ENCODE measurements at places on chromosomes 1 and 21.
A peak's percentile ranks its signal among the peaks of the same experiment; 100 is the strongest.

- no peak overlapping the region for H3K4me3 ChIP-seq
- H3K27me3 ChIP-seq: no peaks in the 10 kb centered on the region
- no peaks in the 10 kb centered on the region for H3K36me3 ChIP-seq
- no peaks in the 10 kb centered on the region for H3K4me1 ChIP-seq
Observed at GRCh38 chr1:200960236-200960947, 63.1 kb downstream of the KIF21B start.

GRCh38 chr1:198174297-198174696 lies 17.5 kb downstream of the NEK7 start:
- H3K4me3 ChIP-seq: peak overlapping the region; percentile 16
- no peaks in the 10 kb centered on the region for H3K36me3 ChIP-seq
- peak; percentile 26 for DNase-seq
- H3K27me3 ChIP-seq: no peaks in the 10 kb centered on the region
- peaks cover 80% of the 10 kb centered on the region for H3K4me1 ChIP-seq
- peak overlapping the region; percentile 59 for H3K27ac ChIP-seq

DNA sequence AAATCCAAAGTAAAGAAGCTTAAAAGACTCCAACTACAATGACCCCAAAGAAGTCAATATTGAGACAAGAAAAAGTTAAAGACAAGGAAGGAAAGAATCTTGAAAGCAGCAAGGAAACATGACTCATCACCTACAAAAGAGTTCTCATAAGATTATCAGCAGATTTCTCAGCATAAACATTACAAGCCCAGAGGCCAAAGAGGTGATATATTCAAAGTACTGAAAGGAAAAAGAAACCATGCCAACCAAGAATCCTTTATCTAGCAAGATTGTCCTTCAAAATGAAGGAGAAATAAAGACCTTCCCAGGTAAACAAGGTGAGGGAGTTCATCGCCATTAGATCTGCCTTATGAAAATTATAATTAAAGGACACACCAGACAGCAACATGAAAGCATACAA lies 49.8 kb downstream of the CSMD2 start:
- no peak overlapping the region for H3K27ac ChIP-seq
- DNase-seq: no peak
- H3K27me3 ChIP-seq: no peaks in the 10 kb centered on the region
- H3K36me3 ChIP-seq: no peaks in the 10 kb centered on the region

GRCh38 chr1:41365320-41365633 lies 4.0 kb downstream of the FOXO6 start:
- H3K4me3 ChIP-seq: no peak overlapping the region
- H3K4me1 ChIP-seq: peaks cover 6% of the 10 kb centered on the region
- peaks cover 14% of the 10 kb centered on the region for H3K27me3 ChIP-seq

DNA sequence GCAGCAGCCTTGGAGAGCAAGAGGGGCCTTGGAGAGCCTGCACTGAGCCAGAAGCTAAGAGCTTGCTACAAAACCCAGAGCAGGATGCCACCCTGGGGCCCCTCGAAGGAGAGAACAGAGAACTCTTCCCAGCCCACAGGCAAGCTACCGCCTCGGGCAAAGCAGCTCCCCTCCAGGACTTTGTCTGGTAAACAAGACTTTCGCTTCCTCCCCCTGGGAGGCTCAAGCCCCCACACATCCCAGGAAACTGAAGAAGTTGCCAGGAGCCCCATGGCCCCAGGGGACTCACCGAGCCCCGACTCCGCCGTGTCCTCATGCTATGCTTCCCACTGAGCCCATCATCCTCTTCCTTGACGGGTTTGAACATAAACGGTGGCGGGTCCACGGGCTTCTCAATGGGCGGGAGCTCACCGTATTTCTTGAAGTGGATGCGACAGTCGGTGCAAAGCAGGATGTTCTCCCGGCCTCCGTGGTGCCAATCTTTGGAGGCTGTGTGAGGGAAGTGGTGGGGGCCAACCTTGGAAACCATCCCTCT lies 45.9 kb downstream of the SLC45A1 start:
- H3K4me3 ChIP-seq: no peak overlapping the region
- H3K36me3 ChIP-seq: peaks cover 22% of the 10 kb centered on the region
- peak overlapping the region; percentile 17 for H3K27ac ChIP-seq

- H3K36me3 ChIP-seq: no peaks in the 10 kb centered on the region
- H3K4me1 ChIP-seq: peaks cover 7% of the 10 kb centered on the region
- H3K27ac ChIP-seq: no peak overlapping the region
- no peak for DNase-seq
Observed at GRCh38 chr1:169049258-169049938, 57.1 kb upstream of the ATP1B1 start.

DNA sequence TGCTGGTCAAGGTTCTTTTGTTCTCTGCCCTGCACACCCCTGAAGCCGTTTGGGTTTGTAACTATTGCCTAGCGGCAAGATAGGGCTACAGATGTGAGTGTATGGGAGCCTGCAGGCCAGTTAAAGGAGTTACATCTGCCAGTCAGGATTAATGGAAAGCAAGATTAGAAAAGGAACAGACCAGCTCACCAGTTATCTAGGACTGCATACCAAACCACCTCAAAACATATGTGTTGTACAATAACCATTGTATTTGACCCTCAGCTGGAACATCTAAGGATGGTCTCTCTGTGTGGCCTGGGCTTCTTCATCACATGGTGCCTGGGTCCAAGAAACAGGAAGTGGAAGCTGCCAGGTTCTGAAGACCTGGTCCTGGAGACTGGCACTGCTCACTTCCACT lies 52.5 kb upstream of the FBXO28 start:
- no peak overlapping the region for H3K27ac ChIP-seq
- no peak overlapping the region for H3K4me3 ChIP-seq
- no peaks in the 10 kb centered on the region for H3K4me1 ChIP-seq
- H3K36me3 ChIP-seq: no peaks in the 10 kb centered on the region
- DNase-seq: no peak

- DNase-seq: no peak
- no peaks in the 10 kb centered on the region for H3K36me3 ChIP-seq
- no peak overlapping the region for H3K4me3 ChIP-seq
- no peaks in the 10 kb centered on the region for H3K4me1 ChIP-seq
- no peaks in the 10 kb centered on the region for H3K27me3 ChIP-seq
Observed at GRCh38 chr21:42931560-42932235, 6.3 kb upstream of the ERVH48-1 start.

- no peak overlapping the region for H3K4me3 ChIP-seq
- H3K27me3 ChIP-seq: no peaks in the 10 kb centered on the region
- DNase-seq: no peak
- no peak overlapping the region for H3K27ac ChIP-seq
Observed at GRCh38 chr1:165137551-165138316, 218.8 kb downstream of the LMX1A start.

- no peak for DNase-seq
- no peak overlapping the region for H3K4me3 ChIP-seq
- H3K27ac ChIP-seq: no peak overlapping the region
- peaks cover 15% of the 10 kb centered on the region for H3K4me1 ChIP-seq
- peaks cover 8% of the 10 kb centered on the region for H3K36me3 ChIP-seq
Observed at GRCh38 chr1:42336978-42337377, 1.9 kb upstream of the FOXJ3 start.

- H3K27ac ChIP-seq: no peak overlapping the region
- no peaks in the 10 kb centered on the region for H3K27me3 ChIP-seq
- H3K4me1 ChIP-seq: peaks cover 15% of the 10 kb centered on the region
- no peak overlapping the region for H3K4me3 ChIP-seq
Observed at GRCh38 chr1:25706146-25707089, 89.8 kb downstream of the MAN1C1 start.

DNA sequence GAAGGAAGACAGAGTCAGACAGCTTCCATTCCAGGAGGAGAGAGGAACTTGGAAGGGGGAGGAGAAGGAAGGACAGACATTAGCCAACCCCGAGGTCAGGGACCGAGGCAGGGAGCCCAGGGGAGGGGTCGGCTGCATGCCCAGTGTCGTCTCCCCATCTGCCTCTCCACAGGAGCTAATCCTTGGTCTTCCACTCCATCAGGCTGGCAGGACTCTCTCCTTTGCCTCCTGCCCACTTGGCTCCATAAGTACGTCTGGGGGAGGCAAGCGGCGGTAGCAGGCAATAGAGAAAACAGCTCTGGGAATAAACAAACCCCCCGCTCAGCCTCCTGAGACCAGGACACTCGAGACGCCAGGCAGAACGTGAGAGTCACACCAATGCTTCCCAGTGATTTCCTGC lies 71.3 kb downstream of the GRIK3 start:
- no peak for DNase-seq
- no peaks in the 10 kb centered on the region for H3K4me1 ChIP-seq
- no peak overlapping the region for H3K27ac ChIP-seq

- no peak overlapping the region for H3K27ac ChIP-seq
- no peaks in the 10 kb centered on the region for H3K4me1 ChIP-seq
- H3K36me3 ChIP-seq: peaks cover 13% of the 10 kb centered on the region
- H3K27me3 ChIP-seq: no peaks in the 10 kb centered on the region
- DNase-seq: no peak
Observed at GRCh38 chr1:77631302-77631701, 51.2 kb downstream of the ZZZ3 start.

- H3K27me3 ChIP-seq: no peaks in the 10 kb centered on the region
- H3K36me3 ChIP-seq: no peaks in the 10 kb centered on the region
- no peak overlapping the region for H3K4me3 ChIP-seq
- no peak overlapping the region for H3K27ac ChIP-seq
- DNase-seq: no peak
Observed at GRCh38 chr1:216416488-216416887, 6.8 kb downstream of the USH2A start.

DNA sequence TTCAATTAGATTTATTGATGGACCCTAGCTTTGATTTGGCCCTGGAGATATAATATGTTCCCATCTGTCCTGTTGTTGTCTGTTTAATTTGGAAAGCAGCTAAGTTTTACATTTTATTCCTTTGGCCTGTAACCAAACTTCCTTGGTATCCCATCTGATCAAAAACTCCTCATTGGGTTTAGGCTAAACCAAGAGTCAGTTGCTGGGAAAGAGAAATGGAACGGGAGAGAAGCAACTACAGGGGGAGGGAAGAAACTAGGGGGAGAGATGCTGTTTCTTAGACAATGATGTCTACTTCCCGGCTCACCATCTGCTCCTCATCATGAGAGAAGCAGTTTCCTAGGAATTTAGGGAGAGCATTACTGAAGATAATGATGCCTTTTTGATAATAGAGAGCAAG lies 141.8 kb downstream of the SYT2 start:
- no peak overlapping the region for H3K27ac ChIP-seq
- no peak for DNase-seq
- no peaks in the 10 kb centered on the region for H3K27me3 ChIP-seq
- no peak overlapping the region for H3K4me3 ChIP-seq

DNA sequence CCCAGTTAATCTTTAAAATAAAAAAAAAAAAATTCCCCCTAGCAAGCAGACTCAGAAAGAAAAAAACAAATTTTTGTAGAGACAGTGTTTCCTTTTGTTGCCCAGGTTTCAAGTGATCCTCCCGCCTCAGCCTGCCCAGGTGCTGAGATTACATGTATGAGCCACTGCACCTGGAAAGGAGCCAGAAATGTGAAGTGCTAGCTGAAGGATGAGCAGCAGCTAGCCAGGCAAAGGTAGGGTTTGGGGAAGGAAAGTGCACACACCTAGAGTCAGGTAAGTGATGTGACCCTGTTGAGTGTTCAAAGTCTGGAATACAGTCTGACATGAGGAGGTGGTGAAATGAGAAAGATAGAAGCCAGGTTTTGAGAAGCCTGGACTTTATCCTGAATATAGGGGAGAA lies 1.7 kb downstream of the AKR1A1 start:
- H3K4me1 ChIP-seq: peaks cover 12% of the 10 kb centered on the region
- DNase-seq: no peak
- no peaks in the 10 kb centered on the region for H3K36me3 ChIP-seq

- H3K4me3 ChIP-seq: no peak overlapping the region
- no peak overlapping the region for H3K27ac ChIP-seq
Observed at GRCh38 chr21:37877888-37878684, 38.2 kb downstream of the KCNJ6 start.

DNA sequence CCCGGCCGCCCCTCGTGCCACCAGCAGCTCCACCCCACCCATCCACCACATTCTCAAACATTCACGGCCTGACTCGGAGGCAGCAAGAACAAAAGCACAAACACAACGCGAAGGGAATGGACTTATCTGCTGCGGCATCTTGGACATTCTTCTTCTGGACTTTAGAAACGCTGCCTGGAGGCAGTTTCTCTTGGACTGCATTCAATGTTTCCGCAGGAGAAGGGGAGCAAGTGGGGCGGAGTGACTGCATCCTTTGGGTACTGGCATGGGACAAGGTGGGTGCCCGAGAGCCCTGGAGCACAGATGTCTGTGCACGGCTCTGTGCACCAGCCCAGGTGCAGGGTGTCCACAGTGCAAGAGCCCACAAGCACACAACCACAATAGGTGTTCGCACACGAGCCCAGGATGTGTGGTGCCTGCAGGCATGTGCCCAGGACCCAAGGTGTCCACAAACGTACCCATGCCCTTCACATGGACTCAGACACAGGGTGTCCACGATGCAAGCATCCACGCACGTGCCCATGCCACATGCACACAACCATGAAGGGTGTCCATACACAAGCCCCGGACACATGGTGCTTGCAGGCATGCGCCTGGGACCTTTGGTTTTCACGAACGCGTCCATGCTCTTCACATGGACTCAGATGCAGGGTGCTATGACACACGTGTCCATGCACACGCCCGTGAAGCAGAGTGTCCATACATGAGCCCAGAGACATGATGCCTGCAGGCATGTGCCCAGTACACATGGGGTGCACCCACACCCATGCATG lies 53.6 kb downstream of the WNT9A start:
- no peak overlapping the region for H3K27ac ChIP-seq
- H3K27me3 ChIP-seq: no peaks in the 10 kb centered on the region
- no peaks in the 10 kb centered on the region for H3K36me3 ChIP-seq
- no peaks in the 10 kb centered on the region for H3K4me1 ChIP-seq

DNA sequence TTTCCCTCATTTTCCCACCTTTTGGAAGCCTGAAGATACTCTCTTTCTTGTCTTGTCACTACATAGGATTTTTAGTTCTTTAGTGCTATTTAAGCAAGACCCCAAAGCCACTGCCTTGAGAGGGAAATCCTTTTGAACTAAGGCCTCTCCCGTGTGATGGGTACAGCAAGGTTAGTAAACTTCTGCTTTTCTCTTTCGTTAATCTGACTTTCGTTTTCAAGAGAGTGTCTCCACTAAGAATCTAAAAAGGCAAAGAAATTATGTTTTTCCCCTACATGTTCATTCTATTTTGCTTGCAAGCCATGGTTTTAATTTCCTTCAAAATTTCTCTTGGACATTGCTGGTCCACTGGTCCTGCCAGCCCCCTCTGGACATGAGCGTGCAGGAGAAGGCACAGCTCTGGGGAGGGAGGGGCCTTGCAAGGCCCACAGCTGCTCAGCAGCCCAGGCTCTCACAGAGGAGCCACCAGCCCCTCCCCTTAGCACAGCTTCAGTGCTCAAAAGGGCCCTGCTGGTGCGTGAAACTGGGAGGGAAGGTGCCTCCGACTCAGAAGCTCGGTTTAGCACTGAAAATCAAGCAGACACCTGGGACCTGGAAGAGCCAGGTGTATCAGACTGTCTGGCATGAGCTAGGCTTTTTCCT lies 210.9 kb upstream of the GALNT2 start:
- H3K27me3 ChIP-seq: no peaks in the 10 kb centered on the region
- H3K4me1 ChIP-seq: no peaks in the 10 kb centered on the region
- peak overlapping the region; percentile 40 for H3K4me3 ChIP-seq
- no peaks in the 10 kb centered on the region for H3K36me3 ChIP-seq
- no peak for DNase-seq

GRCh38 chr1:17405898-17406759 lies 33.3 kb downstream of the RCC2 start:
- no peaks in the 10 kb centered on the region for H3K4me1 ChIP-seq
- H3K27me3 ChIP-seq: no peaks in the 10 kb centered on the region
- DNase-seq: peak; percentile 32
- no peak overlapping the region for H3K27ac ChIP-seq

GRCh38 chr1:25120281-25120680 lies 112.0 kb downstream of the SYF2 start:
- H3K36me3 ChIP-seq: no peaks in the 10 kb centered on the region
- H3K27me3 ChIP-seq: no peaks in the 10 kb centered on the region
- no peak for DNase-seq
- no peak overlapping the region for H3K27ac ChIP-seq
- peaks cover 14% of the 10 kb centered on the region for H3K4me1 ChIP-seq

Data from naive thymus-derived CD4-positive, alpha-beta T cell (primary cell).